ENCODE measurements at places on chromosomes 13 and 19.

- no peak for DNase-seq
Observed at GRCh38 chr13:49938314-49938713, 2.2 kb upstream of the SPRYD7 start.

DNA sequence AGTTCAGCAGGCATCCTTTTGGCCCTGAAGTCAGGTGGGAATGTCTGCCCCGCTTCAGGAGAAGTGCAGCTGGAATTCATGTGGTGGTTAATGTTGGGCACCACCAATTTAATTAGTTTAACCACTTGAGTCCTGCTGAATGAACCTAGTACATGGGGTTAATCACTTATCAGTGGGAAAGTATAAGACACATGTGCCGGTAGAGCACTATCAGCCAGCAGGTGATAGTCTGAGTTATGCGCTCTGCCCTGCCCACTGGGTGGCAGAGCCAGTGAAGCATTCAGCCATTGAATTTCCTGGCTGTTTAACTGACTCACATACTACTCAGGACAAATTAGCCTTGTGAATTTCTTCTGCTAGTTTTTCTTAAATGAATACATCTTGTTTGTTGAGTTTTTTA lies 789.7 kb upstream of the PRR20A start:
- DNase-seq: no peak

GRCh38 chr13:52615812-52616211 lies 26.4 kb upstream of the HNRNPA1L2 start:
- DNase-seq: no peak

- DNase-seq: no peak
Observed at GRCh38 chr13:101639711-101640110, 187.2 kb downstream of the ITGBL1 start.

DNA sequence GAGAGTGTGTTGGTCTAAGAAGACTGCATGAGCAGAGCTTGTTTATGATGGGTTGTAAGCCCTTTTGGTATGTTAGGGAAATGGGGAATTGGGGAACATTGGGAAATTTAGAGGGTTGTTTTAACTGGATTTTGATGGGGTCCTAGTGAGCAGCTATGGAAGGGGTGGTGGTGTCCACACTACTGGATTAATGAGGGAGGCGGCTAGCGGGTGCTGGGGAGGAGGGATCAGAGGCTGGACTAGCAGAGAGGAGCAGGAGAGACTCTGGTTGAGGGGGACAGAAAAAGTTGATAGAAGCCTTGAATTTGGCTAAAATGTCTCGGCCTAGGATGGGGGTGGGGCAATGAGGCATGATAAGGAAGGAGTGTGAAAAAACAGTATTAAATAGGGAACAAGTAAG lies 1369.1 kb downstream of the UQCRFS1 start:
- DNase-seq: no peak

DNA sequence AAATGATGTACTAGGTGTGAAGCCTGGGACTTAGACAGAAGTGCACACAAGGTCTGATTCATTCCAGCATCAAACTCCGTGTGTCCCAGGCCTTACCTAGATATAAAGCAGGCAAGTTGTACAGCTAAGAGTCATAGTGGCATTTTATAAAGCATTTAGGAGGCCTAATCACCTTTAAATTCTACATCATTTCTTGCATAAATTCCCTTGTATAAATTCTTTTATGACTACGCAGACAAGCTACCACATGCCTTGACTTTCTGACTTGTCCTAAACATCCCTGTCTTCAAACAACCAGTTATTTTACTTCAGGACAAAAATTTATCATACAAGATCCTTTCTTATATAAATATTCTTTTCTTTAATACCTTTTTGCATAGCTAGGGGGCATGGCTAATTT lies 22.5 kb downstream of the TMEM255B start:
- no peak for DNase-seq

GRCh38 chr19:7902796-7903243 lies 857 bp upstream of the MAP2K7 start:
- DNase-seq: no peak

DNA sequence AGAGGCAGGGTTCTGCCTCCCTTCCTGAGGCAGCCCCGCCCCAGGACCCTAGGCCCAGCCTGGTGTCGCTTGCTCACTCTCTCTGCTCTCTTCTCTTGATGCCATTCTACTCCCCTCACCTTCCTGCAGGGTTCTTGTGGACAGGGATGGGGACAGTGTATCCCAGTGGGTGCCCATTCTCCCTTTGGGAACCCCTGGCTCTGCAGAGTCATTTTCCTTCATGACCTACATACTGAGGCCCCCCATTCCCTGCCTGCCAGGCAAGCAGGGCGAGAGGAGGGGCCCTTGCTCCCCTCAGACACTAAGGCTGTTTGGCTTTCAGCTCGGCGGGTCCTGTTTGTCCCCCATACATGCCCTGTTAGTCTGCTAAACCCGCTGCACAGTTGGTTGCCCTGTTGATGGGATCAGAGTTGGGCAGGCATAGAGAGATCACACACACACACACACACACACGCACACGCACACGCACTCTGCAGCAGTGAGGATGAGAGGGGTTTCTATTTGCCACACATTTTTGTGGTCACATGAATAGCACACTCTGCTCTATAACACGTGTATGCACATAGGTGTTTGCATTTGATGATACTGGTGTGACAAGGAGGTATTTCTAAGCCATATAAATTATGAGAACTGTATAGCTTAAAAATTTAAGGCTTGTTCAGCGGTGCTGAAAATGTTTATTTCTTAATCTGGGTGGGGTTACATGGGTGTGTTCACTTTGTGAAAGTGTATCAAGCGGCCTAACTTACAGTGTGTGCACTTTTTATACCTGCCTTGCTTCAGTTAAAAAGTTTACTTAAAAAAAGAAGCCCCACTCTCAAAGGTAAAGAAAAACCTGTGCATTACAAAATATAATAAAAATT lies 20.3 kb downstream of the NFIX start:
- DNase-seq: peak; percentile 61

DNA sequence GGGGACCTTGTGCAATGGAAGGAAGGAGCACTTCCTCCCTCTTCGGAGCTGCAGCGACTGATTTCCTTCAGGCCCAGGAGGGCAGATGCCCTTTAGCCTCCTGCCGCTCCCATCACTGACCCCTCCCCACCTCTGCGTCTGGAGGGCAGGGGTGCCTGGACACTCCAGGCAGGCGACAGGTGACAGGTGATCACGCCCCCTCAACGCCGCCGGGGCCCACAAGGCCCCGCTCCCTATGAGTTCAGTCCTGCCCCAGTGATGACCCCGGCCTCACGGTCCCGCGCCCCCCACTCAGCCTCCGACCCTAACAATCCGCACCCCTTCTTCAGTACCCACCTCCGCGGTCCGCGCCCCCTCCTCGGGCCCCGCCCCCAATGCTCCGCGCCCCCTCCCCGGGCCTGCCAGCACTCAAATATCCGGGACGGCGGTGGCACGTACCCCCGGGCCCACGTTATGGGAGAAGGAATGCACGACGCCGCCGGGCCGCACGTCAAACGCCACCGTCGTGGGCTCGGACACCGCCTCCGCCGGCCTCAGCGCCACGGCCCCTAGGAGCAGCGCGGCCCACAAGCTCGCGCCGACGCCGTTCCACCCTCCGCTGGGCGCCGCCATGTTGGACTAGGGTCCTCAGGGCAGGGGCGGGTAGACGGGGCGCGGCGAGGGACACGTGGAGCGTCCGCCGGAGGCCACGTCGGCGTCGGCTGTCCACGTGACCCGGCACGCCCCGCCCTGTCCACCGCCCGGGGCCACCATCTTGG lies at the start of gene MYDGF:
Gene MYDGF (minus strand): TSS at position 620 of the 758 bp plus-strand sequence. CDS start 8 bp downstream, at position 612.
- peak; percentile 81 for DNase-seq
